ENCODE measurements at places on chromosomes 4 and X.
A peak's percentile ranks its signal among the peaks of the same experiment; 100 is the strongest.

- DNase-seq = no peak
Observed at GRCh38 chr4:7217474-7218321, 25.4 kb downstream of the SORCS2 start.

- no peak for DNase-seq
Observed at GRCh38 chr4:20195071-20195885, 56.4 kb upstream of the SLIT2 start.

- DNase-seq = no peak
Observed at GRCh38 chr4:47519239-47519883, 34.3 kb downstream of the ATP10D start.

GRCh38 chr4:70326052-70326451 lies 8.7 kb upstream of the CABS1 start:
- DNase-seq = no peak

GRCh38 chr4:81120055-81120454 lies 89.5 kb downstream of the BMP3 start:
- no peak for DNase-seq

DNA sequence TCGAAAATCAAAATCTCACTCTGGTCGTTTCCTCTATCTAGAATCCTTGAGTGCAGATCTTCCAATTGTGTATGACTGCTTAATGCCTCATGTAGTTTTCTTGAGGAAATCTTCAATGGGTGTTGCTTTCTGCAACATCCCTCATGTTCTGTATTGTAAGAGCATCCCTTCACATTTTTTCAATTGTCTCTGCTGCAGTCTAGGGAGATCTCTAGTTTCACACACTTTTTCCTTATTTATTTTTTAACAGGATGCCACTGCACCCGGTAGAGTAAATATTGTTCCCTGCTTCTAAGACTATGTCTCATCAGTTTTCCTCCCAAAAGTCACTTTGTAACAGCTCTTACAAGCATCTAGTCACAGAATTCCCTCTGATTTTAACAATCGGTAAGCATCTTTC lies 50.3 kb downstream of the UGT2B4 start:
- no peak for DNase-seq

DNA sequence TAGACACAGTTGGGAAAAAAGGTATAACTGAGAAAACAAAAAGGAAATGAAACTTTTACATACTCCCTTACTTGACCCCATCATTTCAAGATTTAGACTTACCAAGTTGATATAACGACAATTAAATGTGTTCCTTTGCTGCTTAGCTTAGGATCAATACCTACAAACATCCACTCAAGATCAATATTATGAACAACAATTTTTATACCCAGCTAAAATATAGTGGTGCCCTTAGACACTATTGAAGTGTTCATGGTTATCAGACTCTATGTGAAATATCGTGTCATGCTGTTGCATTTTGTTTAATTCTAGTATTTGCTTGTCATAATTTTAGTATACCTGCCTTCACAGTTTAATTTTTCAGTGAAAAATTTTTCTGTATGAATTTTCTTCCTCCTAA lies 4.2 kb downstream of the ARSH start:
- no peak for DNase-seq

GRCh38 chr4:140637836-140638235 lies 69.1 kb upstream of the UCP1 start:
- DNase-seq = peak; percentile 24

DNA sequence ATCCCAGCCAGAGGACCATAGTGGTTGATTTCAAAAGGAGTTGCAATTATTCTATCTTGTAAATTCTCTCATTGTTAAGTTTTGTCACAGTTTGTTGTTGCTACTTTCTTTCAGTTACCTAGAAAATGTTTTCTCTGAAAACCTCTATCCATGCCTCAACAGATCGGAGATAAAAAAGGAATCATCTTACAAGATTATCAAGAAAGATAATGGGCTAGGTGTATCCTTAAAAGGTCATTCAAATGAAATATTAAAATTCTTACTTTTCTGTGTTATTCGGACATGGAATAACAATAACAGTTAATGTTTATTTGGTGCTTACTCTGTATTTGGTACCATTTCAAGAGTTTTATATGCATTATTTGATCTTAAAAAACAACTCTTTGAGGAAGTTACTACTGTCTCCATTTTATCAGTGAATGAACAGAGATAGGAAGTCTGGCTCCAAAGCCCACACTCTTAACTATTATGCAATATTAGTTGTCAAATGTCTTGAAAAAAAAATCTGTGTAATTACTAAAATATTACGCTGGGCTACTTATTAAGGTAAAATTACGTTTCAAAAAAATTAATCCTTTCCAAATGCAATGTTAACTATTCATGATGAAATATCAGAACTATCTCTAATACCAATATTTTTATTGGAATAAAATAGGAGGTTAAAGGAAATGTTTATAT lies 97.5 kb downstream of the SNCA start:
- DNase-seq = no peak

DNA sequence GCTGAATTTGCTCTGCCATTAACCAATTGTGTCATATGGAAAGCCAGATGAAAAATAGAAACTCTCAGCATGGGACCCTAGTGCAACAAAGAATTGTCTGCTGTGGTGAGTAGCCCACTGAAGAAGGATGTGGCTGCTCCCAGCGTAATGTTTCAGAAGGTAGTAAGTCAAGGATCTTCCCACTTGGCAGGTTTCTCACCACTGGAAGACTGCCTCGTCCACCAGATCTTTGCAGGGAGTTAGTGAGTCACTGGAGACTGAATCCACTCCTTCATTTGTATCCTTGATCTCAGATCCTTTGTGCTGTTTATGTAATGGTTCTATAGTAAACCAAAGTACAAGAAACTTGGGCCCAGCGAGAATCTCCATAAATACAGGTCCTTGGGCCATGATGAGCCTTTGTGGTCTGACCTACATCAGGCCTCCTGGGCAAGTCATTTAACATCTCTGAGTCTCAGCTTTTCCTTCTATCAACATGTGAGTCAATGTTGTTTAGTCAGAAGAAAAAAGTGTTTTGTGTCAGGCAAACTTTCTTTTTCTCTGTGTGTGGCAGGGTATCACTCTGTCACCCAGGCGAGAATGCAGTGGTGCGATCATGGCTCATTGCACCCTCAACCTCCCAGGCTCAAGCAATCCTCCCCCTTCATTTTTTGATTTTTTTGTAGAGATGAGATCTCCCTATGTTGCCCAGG lies 78.0 kb upstream of the CCDC160 start:
- no peak for DNase-seq

DNA sequence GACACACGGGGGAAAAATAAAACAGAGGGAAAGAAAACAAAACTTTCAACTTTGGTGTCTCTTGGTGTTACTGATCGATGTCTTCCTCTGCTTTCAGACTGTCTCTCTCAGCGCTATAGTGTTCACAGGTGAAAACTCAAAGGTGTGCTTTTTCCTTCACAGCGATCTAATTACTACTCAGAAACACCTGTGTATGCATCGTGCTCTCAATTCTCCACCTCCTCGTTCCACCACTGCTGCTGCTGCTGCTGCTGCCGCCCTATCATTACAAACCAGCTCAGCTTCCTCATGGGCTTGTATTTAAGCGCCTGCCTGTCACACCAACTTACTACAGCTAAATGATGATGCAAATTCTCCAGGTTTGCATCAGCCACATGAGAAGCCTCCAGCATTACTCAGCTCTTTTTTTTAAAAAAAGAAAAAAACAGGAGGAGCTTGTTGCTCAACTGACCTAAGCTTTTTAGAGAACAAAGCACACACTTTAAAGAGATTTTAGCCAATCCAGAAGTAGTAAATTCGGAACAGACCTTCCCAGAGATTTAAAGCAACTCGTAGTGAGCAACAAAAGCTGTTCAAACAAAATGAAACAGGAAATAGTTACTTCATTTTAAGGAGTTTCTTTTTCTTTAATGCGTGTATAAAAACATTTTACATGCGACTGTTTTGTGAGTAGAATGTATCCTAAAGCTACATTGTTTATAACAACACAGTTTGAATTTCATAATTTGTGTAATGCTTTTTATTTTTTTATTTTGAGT lies at the start of gene SLC7A11:
TSS of gene SLC7A11 (minus strand) at position 274 of the 758 bp plus-strand sequence. CDS start 280 bp downstream, outside the sequence.
- peak; percentile 70 for DNase-seq

- DNase-seq = no peak
Observed at GRCh38 chr4:8732681-8733243, 138.9 kb downstream of the HMX1 start.

GRCh38 chr4:120004054-120004453 lies 62.6 kb downstream of the MAD2L1 start:
- DNase-seq = no peak

GRCh38 chr4:132299841-132300240 lies 849.3 kb upstream of the PCDH10 start:
- DNase-seq = no peak

- no peak for DNase-seq
Observed at GRCh38 chr4:102560115-102560514, 59.0 kb downstream of the NFKB1 start.

DNA sequence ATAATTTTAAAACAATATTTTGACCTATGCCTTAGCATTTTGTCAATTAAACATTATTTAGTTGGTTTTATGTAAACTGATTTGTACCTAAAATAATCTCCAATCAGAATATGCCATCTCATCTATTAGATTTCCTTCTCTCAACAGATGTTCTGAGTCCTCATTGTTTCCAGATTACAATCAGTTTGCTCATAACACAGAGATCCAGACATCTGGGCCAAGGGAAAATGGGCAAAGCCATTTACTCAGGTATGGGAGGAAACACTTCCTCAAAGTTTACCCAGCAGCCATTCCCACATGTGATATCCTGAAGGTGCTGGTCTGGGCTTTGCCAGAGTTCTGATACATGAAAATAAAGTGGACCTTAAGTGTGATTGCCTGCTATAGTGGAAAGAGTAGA lies 217.9 kb upstream of the GPC4 start:
- no peak for DNase-seq

DNA sequence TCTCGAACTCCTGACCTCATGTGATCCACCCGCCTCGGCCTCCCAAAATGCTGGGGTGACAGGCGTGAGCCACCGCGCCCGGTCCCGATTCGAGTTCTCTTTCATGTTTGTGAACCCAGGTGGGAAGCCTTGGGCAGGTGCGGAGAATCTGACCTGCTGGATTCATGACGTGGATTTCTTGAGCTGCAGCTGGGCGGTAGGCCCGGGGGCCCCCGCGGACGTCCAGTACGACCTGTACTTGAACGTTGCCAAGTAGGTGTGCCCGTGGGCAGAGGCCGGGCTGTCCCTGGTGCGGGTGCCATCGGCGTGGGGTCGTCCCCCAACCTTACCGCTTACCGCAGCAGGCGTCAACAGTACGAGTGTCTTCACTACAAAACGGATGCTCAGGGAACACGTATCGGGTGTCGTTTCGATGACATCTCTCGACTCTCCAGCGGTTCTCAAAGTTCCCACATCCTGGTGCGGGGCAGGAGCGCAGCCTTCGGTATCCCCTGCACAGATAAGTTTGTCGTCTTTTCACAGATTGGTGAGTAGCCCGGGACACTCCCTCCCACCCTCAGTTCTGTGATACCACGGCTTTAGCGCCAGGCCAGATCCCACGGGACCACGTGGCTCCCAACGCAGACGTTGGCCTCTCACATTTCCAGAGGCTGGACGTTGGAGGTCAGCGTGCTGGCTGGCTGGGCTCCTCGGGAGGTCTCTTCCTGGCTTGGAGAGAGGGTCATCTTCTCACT lies 15.6 kb downstream of the IL3RA start:
- no peak for DNase-seq

DNA sequence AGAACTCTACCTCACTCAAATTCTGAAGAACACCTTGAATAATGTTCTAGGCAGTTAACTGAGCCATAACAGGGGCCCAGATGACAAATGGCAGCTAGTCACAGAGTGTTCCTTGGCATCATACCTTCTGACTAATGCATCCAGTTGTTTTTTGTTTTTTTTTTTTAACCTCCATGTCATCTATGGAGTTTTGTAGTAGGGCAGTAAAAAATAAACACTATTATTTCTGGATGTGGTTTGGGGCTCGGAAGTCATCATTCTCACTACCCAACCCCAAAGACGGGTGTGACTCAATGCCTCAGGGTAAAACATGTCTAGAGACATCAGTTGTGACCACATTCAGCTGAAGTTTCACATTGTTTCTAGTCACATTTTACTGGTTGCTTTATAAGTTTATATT lies 31.2 kb upstream of the MCF2 start:
- DNase-seq = no peak

GRCh38 chr4:163913571-163913970 lies 419.1 kb downstream of the TMA16 start:
- DNase-seq = no peak

Data from SK-N-DZ (cell line).